ENCODE measurements at places on chromosomes 2 and 18. TPM values are rescaled to one million over a fixed set of nuclear protein-coding genes. Genes with fewer than 3 reads are reported as not detected.

CD226 gene
- 0.44 TPM for polyA plus RNA-seq

SALL3 gene
- polyA plus RNA-seq: not detected

REG3G gene
- polyA plus RNA-seq: not detected

- no peak for DNase-seq
Measured at GRCh38 chr2:218547978-218548377, 20.2 kb downstream of the USP37 start.

DNA sequence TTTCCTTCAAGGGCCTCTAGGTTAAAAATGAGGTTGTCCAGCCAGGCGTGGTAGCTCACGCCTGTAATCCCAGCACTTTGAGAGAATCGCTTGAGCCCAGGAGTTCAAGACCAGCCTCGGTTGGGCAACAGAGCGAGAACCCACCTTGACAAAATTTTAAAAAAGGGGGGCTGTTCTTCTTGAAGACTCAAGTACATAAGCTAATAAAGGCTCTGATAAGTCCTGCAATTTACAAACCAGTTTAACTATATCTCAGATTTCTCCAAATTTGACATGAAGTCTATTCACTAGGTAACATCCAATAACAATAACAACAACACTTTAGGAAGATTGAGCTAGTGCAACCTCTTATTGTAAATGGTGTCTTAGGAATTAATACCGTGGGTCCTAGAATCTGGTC, 129.7 kb downstream of the MAPK4 start:
- DNase-seq: no peak

GRCh38 chr2:29113891-29114321, 1.3 kb upstream of the CLIP4 start:
- peak; percentile 52 for DNase-seq

GRCh38 chr2:142926445-142926844, 49.0 kb downstream of the KYNU start:
- no peak for DNase-seq

GRCh38 chr2:24861500-24861899, 58.5 kb downstream of the ADCY3 start:
- no peak for DNase-seq

All from muscle of leg (tissue), 16 donors.